ENCODE measurements at places on chromosomes 12 and 14.

GRCh38 chr12:1916371-1917171, 1.9 kb downstream of the CACNA2D4 start:
- no peak for DNase-seq

DNA sequence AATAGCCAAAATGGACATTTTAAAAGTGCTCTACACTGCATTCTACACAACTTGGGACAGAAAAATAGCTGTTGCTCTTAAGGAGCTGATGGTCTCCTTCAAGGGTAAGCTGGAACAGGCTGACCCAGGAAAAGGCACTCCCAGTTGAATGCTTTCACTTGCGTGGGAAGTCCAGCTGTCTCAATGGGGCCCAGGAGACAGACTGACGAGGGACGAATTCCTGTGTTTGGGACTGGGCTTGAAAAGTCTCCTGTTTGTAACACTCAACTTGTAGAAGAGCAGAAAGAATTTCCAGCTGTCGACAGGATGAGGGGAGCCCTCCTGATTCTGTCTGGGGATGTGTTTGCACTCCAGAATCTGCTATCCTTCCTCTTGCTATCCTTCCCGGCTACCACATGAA, 180.8 kb downstream of the ZFP36L1 start:
- no peak for DNase-seq

- DNase-seq, result no peak
Observed at GRCh38 chr12:72148709-72149108, 123.5 kb upstream of the TRHDE start.

DNA sequence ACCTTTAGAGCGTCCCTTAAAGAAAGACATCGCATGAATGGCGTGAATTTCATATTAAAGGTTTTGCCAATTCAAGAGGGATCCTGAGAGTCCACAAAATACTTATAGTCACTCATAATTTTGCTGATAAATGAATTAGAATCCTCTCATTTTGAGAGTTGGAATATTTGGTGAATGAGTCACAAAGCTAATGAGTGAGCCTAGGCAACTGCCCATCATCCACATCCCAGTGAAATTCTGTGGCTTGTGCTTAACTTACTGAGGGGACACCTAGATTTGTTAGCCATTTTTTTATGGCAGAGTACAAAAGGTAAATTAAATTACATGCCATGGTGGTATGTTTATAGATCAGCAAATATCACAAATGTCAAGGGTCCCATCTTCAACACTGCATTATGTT, 12.7 kb upstream of the NOXRED1 start:
- DNase-seq, result no peak

DNA sequence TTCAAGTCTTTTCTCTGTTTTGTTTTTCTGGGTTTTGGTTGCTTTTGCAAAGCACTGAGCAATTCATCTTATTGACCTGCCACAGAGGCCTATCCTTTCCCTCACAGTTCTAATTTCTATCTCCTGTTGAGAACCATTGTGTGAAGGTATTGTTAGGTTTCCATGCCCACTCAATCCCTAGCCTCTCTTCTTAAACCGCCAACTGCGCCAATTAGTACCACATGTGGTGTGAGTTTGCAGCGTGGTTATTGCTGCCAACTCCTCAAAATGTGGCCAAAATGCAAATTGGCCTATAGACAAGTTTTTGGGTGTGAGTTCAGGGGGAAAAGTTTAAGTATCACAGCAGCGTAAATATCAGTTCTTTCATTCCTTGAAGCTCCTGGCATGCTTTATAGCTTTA, 232.6 kb downstream of the FLRT2 start:
- DNase-seq, result no peak

GRCh38 chr14:95437715-95438114, 78.7 kb downstream of the SYNE3 start:
- DNase-seq, result no peak

DNA sequence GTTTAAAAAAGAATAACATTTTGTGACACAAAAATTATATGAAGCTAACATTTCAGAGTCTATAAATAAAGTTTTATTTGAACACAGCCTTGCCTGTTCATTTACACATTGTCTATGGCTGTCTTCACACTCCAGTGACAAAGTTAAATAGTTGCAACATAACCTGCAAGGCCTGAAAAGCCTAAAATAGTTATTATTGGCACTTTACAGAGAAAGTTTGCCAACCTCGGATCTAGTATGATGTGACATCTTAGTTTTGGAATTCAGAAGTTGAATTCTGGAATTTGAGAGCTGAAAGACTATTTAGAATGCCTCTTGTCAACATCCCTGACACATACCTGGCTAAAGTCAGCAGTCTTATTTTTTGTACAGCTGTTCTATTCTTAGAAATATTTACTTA, 68.3 kb downstream of the DYRK2 start:
- no peak for DNase-seq

DNA sequence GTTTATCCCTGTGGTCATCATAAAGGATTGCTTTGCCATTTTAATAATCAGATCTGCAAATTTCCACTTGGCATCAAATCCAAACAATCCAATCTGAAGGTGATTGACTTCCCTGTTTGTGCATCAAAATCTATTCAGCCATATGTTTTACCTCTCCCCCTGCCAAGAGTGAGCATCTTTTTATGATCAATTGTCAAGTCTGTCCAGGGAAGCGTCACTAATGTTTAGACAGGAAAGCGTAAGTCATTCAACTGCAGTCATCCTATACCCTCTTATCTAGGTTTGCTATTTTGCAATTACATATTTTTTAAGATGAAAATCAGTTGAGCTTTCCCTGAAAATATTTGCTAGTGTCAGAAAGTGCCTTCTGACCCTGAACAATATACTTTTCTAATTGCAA, 1224.1 kb upstream of the SEL1L start:
- no peak for DNase-seq

DNA sequence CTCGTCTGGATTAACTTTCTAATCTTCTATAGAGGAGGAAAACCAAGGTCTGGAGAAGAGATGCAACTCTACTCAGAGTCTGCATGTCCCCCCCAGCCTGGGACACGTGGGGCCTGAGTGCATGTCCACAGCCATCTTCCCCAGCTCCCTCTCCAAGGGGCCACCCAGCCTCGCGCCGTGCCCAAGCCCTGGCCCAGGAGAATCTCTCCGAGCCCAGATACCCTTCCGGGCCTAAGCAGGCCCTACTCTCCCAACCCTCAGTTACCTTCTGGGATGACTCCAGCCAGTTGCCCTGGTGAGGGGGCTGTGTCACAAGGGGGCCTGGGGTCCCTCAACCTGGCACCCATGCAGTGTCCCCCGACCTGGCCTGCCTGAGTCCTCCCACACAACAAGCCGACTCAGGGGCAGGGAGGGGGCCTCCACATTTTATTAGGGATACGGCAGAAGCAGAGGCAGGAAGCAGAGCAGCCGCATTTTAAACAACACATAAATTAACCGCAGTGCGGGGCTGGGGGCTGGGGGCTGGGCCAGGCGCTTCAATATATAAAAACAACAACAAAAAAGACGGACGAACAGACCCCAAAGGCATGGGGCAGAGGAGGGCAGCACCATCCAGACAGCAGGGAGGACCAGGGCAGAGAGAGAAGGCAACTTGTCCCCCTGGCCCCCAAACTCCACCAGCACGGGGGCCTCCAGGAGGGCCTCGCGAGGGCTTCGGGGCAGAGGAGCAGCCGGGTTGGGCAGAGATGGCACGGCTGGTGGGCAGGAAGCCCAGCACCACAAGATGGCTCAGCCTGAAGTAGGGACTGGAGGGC, 37.3 kb downstream of the NCKAP5L start:
- DNase-seq, result no peak

DNA sequence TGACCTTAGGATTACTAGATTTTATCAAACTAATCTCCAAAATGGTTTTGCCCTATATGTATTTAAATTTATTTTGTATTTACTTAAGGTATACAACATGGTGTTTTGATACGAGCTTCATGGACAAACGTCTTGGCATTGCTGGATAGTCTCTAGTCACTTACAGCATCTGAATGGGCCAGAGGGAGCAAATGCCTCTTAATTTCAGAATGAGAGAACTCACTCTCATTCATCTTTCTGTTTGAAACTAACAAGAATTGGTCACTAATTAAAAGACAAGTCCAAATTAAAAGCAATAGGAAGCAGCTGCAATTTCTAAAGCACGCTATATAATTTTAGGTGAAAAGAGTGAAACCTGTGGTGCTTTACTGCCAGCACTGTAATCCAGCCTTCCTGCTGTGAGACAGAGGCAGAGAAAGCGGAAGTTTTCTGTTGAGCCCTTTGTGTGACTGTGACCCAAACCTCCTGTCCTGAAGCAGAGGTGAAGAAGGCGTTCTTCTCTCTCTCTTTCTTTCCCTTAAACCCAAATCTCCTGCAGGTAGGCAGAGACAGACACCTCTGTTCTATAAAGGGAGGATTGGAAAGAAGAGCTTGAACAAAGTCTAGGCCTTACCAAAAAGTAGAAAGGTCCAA, 184.6 kb upstream of the NAV3 start:
- no peak for DNase-seq

GRCh38 chr12:49901026-49901425, 2.7 kb downstream of the FAIM2 start:
- DNase-seq, result no peak

- peak; percentile 56 for DNase-seq
Observed at GRCh38 chr12:98725476-98726247, 80.6 kb downstream of the APAF1 start.

GRCh38 chr12:132950844-132951535, 5.1 kb downstream of the ZNF605 start:
- DNase-seq, result no peak
